WTC11 (cell line): ENCODE measurements at places on chromosomes 3 and 15.

DNA sequence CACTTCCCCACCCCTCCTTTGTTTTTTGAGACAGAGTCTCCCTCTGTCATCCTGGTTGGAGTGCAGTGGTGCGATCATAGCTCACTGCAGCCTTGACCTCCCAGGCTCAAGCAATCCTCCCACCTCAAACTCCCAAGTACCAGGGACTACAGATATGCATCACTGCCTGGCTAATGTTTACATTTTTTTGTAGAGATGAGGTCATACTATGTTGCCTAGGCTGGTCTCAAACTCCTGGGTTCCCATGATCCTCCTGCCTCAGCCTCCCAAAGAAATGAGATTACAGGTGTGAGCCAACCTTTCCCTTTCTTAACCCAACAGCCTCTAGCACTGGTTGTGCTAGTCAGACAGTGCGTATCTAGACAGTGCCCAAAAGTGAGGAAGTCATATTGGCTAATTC lies 6.4 kb upstream of the GATM start:
- no peak overlapping the region for H3K4me3 ChIP-seq
- no peaks in the 10 kb centered on the region for H3K4me1 ChIP-seq
- H3K27me3 ChIP-seq = peaks cover 83% of the 10 kb centered on the region
- DNase-seq = no peak
- no peaks in the 10 kb centered on the region for H3K36me3 ChIP-seq
- H3K27ac ChIP-seq = no peak overlapping the region

- H3K4me3 ChIP-seq = no peak overlapping the region
- no peak for DNase-seq
- H3K4me1 ChIP-seq = 0 out of 2 replicates have a peak, but pooled peaks cover 3% of the 10 kb centered on the region
- H3K36me3 ChIP-seq = no peaks in the 10 kb centered on the region
- H3K27ac ChIP-seq = no peak overlapping the region
- no peaks in the 10 kb centered on the region for H3K27me3 ChIP-seq
These were observed 466.9 kb upstream of the MDFIC2 start for GRCh38 chr3:70779296-70779695.

GRCh38 chr3:71360764-71361163 lies 222.8 kb downstream of the FOXP1 start:
- H3K27ac ChIP-seq = no peak overlapping the region
- H3K27me3 ChIP-seq = no peaks in the 10 kb centered on the region
- H3K4me1 ChIP-seq = no peaks in the 10 kb centered on the region
- no peak overlapping the region for H3K4me3 ChIP-seq

DNA sequence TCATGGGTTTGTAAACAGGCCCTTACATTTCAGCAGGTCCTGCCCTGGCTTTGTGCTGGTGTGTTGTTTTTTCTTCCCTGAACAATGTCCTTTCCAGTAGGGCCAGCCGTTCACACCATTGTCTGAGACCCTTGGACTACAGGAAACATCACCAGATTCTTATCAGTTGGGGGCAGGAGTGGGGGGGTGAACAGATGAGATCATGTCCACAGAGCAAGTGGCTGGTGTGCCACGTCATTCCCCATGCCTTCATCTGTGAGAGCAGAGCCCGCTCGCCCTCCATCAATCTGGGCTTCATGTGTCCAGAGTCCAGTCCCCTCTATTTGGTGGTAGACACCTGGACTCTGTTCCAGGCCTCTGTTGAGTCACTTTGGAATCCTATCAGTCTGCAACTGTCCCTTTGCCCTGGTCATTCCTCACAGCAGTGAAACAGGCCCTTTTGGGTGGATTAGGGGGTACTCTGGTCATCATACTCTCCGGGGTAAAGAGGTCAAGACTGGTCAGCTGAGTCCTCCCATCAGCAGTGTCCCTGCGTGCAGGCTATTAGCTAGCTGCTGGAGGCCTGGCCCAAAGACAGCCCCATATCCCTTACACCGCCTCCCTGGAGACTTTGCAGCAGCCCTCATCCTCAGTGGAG lies 15.0 kb downstream of the SEMA3G start:
- no peak overlapping the region for H3K27ac ChIP-seq
- no peaks in the 10 kb centered on the region for H3K36me3 ChIP-seq
- peaks cover 8% of the 10 kb centered on the region; the same call in 1 of the 2 replicates for H3K4me1 ChIP-seq
- H3K27me3 ChIP-seq = no peaks in the 10 kb centered on the region
- no peak overlapping the region for H3K4me3 ChIP-seq

- H3K36me3 ChIP-seq = no peaks in the 10 kb centered on the region
- no peak for DNase-seq
- H3K4me3 ChIP-seq = no peak overlapping the region
- H3K4me1 ChIP-seq = peaks cover under 1% of the 10 kb centered on the region
- H3K27me3 ChIP-seq = no peaks in the 10 kb centered on the region
- H3K27ac ChIP-seq = no peak overlapping the region
These were observed 46.6 kb downstream of the DNAAF4 start for GRCh38 chr15:55461447-55461846.

DNA sequence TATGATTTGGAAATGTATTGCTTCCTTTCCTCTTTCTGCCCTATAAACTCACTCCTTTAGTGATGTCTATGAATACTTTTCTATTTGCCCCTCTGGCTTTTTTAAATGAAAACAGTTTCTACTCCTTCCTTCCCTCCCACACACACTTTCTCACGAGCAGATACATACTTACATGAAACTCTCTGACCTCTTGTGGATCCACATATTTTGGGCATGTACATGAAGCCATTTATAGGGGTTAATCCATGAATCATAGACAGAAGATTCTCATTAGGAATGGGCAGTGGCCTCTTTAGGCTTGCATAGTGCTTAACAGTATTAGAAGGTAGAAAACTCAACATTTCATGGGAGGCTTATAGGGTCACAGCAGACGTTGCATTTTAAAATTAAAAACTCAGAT lies 24.8 kb downstream of the ANAPC13 start:
- H3K27me3 ChIP-seq = no peaks in the 10 kb centered on the region
- H3K36me3 ChIP-seq = no peaks in the 10 kb centered on the region
- H3K27ac ChIP-seq = no peak overlapping the region
- no peak overlapping the region for H3K4me3 ChIP-seq
- DNase-seq = no peak

DNA sequence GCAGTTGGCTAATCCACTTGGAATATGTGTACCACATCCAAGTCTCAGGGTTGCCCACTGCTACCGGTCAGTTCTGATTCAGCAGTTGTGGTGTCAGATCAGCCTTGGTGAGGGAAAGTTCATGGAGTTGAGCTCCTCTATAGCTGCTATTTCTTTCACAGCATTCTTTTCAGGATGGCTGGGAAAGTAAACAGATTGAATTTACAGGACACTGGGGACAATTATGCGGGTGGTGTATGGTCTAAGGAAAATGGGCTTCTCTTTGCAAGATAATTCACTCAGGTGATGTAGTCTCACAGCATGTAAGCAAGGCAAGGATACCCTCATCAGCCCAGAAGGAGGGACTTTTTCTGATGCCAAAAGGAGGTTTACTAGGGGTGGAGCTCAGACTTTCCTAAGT lies 249.9 kb downstream of the DOCK3 start:
- peak overlapping the region; percentile 21; the same call in 1 of the 2 replicates for H3K4me3 ChIP-seq
- H3K27ac ChIP-seq = peak overlapping the region; percentile 95
- H3K4me1 ChIP-seq = peaks cover 44% of the 10 kb centered on the region
- H3K27me3 ChIP-seq = no peaks in the 10 kb centered on the region
- peaks cover 20% of the 10 kb centered on the region for H3K36me3 ChIP-seq
- no peak for DNase-seq
